ENCODE measurements at places on chromosomes 5 and 9.
A peak's percentile ranks its signal among the peaks of the same experiment; 100 is the strongest.

GRCh38 chr5:94081088-94081487 lies 339.7 kb upstream of the POU5F2 start:
- no peak for DNase-seq

DNA sequence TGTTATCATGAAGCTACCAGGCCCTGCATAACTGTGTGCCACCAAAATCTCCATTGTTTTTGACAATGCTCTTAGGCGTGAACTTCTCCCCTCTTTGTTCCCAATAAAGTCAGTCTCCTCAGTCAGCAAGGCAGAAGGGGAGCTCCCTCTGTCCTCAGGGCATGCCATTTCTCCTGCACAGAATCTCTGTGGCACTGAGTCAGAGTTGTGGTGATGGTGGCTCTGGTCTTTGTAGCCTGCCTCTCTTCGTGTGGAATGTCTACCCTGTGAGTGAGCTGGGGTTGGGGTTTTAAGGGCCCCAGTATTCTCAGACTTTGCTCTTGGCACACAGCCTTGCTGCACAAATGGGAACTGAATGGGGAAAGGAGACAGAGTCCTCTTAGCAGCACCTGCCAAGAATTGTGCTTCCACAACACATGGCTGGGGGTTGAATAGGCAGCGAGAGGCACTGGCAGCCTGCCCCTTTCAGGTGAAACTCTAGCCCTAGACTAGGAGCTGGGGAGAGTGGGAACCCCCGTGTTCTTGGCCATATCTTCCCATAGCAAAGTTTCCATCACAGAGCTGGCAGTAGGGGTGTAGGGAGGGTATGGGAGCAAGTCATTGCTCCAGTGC lies 146.6 kb downstream of the SH3GL2 start:
- DNase-seq: no peak

DNA sequence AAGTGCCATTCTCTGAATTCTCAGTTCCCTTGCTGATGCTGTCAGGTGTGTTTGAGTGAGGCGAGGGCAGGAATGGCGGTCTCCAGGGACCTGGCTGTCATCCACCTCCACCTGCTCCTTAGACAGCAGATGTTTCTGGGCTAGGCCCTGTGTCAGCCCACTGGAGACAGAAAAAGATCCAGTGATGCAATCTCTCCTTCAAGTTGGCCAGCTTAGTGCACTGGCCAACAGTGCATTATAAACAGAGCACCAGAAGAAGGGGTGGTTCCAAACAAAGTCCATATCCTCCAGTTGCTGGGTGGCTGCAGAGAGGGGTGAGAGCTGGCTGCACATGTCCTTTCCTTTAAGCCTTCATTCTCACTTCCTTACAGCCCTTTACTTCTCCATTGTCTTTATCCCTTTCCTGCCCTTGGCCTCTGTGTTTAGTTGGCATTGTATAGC lies 26.5 kb downstream of the NANS start:
- DNase-seq: peak; percentile 18

DNA sequence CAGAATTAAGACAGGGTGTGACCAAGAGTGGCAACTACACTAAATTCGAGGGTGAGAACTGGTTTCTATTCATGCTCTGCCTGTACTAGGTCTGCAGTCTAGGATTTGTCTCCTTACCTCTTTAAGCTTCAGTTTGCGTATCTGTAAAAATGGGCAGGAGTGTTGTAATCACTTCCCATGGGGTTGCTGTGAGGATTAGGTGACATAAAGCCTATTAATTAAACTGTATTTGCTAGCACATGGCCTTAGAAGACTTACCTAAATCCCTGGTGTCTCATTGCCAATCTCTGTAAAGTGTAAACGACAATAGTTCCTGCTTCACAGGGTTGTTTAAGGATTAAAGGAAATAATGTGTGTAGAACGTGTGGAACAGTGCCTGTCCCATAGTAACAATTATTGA lies 193.6 kb downstream of the DRD1 start:
- DNase-seq: no peak

DNA sequence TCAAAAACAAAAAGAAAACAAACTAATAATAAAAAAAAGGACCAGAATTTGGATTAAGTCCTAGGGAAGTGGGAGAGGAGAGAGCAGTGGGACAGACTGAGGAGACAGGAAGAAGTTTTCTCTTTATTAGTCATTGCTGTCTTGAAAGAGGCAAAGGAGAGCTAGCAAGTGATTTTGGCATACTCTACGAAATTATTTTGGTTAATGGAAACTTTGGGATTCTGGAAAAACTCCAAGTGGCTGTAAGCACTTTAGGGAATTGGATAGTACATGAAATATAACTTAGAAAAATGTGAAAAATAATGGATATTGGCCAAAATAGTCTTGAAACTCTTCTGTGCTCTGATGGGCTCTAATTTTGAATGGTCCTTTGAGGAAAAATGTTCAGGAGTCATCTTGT lies 1641.8 kb upstream of the WWC1 start:
- no peak for DNase-seq

DNA sequence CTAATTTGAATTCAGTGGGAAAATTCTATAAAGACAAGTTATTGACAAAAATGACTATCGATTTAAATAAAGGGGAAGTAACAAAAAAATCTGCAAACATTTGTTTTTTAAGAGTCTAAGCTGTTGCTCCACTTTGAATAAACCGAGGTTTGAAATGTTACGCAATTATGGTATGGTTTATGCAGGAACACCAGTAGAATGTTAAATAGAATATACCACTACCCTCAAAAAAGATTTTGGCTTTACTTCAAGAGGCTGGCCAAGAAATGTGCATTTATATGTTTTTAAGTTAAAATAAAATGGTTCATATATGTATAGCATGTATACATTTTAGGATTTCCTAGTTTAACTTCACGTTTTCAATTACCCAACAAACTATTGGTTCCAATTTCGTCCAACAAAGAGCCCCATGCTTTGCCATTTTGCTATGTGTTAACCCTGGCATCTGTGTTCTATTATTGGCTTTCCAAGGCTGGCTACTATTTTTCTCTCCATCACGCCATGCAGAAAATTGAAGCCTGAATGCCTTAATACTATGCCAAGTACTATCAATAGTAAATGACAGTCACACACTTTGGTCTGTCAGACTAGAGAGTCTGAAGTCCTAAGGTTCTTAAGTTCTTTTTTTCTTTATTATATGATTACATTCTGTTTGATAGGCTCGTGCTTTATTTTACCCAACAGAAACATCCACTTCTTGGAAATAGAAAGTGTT lies 171.2 kb downstream of the BRINP1 start:
- DNase-seq: no peak

GRCh38 chr5:6490246-6490645 lies 41.6 kb downstream of the UBE2QL1 start:
- DNase-seq: peak; percentile 65

- no peak for DNase-seq
These were observed 32.4 kb upstream of the CAST start for GRCh38 chr5:96629774-96630173.

GRCh38 chr5:152282331-152282730 lies 122.7 kb downstream of the NMUR2 start:
- DNase-seq: no peak

- DNase-seq: no peak
These were observed 152.2 kb downstream of the TMEM167A start for GRCh38 chr5:82925061-82925411.

DNA sequence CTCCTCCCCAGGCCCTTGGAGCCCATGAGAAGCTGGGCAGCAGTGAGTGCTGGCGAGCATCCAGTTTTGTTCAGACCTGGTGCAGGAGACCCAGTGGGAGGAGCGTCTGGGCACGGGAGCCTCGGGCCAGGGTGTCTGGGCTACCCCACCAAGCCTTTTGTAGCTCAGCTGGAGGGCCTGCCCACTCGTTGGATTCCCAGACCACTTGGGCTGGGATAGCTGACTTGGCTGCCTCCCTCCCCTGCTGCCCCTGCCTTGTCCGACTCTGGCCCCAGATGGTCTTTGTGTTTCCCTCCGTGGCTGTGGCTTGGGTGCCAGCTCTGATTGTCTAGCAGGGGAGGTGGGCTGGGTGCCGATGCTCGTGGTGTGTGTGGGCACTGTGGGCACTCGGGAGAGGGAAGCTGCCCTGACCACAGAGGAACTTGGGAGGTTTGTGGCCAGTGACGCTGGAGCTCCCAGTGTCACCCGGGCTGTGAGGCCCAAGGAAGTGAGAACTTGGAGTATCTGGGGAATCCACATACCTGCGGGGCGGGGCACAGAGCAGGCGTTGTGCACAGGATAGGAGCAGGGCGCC lies 47.3 kb downstream of the WNK2 start:
- DNase-seq: no peak

DNA sequence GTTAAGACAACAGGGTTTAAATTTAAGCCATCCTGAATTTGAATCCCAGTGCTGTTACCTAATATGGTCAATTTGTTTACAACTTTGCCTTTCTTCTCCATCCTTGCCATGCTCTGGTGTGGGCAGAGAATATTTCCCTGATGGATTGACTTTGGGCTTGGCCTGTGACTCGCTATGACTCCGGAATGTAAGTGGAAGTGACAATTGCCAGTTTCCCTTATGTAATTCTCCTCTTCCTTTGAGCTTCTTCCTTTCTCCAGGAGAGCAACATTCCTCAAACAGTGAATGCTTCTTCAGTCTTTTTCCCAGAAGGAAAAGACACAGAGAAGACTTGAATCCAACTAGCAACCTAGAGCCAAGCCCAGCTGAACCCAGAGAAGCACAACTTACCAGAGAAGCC lies 159.1 kb downstream of the LURAP1L start:
- no peak for DNase-seq

DNA sequence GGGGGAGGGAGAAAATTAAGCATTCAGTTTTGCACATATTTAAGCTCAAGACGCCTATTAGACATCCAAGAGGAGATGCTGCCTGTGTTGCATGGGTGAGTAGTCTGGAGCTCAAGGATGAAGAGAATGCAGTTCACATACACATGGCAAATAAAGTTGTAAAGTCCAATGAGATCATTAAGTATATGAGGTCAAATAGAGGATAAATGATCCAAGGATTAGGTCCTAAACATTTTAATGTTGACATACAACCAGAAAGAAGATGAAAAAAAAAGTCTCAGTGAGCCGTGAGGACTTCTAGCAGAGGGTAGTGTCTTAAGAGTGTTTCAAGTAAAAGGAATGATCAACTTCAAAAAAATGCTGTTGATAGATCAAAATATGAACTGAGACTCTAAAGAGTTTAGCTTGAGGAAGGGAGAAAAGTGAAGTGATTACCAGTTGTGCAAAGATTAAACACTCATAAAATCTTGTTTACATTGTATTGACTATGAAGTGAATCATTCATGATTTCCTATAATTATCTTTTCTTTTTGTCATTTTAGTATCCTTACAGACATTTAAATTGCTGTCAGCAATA lies 251.8 kb downstream of the ZNF608 start:
- DNase-seq: no peak

DNA sequence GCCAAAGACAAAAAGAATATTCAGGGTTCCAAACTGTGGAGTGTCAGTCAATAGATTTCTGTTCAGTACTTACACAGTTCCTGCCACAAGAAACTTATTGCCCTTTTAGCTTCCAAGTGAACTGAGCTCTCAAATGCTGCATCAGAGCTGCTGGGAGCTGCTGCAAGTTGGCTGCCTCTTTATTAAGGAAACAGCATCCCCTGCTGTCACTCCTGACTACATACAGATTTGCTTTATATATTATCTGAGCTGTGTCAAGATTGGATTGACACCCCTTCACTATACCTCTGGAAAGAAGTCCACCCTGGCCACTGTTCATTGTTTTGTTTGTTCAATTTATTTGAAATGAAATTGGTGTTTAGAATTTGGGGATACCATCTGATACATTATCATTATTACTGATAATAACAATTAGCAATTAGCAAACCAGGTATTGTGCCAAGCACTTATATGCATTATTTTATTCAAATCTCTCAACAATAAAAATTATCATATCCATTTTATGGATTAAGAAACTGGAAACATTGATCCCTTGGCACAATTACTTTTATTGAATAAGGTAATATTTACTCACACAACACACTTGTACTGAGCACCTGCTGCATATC lies 16.4 kb upstream of the C5orf58 start:
- no peak for DNase-seq

GRCh38 chr9:73050887-73051550 lies 98.2 kb upstream of the ALDH1A1 start:
- no peak for DNase-seq

DNA sequence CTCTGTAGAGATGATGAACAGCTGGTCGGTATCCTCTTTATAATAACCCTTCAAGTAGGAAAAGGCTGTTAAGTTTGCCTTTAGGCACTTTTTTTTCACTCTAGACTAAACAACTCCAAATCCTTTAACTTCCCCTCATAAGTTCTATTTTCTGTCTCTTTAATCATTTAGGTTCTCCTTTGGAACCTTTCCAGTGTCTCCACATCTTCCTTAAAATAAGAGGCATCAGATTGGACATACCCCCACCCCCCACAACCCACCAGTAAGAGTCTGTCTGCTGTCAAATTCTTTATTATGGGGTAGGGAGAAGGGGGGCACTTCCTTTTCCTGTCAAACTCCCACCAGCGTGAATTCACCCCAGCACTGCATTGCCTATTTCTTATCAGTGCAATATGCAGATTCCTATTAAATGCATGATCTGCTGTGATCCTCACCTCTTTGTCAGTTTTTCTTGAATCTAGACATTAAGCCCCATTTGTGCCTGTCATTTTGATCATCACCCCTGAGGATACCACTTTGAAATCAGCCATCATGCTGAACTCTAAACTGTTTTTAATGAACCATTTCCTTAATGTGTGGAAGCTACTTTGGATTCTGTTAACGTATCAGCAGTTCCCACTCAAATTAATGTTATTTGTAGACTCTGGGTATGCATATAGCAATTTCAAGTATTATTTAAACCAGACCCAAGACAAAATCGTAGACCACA lies 212.2 kb downstream of the PDZD2 start:
- no peak for DNase-seq

DNA sequence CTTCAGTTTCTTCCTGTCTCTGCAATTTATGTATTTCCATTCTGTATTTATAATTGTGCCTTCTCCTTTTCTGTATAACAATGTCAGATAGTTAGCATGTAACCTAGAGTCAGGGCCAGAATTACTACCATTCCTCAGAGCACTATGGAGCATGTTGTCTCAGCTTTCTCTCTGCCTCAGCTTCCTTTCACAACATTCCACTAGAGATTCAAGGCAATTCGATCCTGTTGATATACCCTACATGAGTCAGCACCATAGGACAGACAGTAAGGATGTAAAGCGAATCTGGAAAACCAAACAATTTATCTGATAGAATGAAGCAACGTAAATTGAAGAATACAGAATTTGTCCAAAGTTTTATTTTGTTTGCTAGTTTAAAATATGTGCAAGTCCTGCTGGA lies 728.3 kb upstream of the SEMA6A start:
- no peak for DNase-seq

- no peak for DNase-seq
These were observed 150.8 kb upstream of the RANBP3L start for GRCh38 chr5:36452424-36453006.

GRCh38 chr9:75039801-75040200 lies 11.7 kb upstream of the CARNMT1 start:
- no peak for DNase-seq

All from suprapubic skin (tissue), 4 donors.